ENCODE measurements at places on chromosomes 2 and 18. TPM values are rescaled to one million over a fixed set of nuclear protein-coding genes. Genes with fewer than 3 reads are reported as not detected.

Gene PSMD1
- 86.9 TPM for total RNA-seq

Gene TEKT4
- not detected for total RNA-seq

Gene PSTPIP2
- total RNA-seq = 6.4 TPM

Gene LIMS2
- total RNA-seq = 8.5 TPM

Gene MORN2
- total RNA-seq = 17.8 TPM

Data from subcutaneous adipose tissue (tissue), 4 donors.